T-cell (primary cell): ENCODE measurements at places on chromosomes 6 and 20. TPM values are rescaled to one million over a fixed set of nuclear protein-coding genes. Genes with fewer than 3 reads are reported as not detected.

- H3K4me3 ChIP-seq = no peak overlapping the region
- no peak overlapping the region for H3K27ac ChIP-seq
- no peak for DNase-seq
- H3K27me3 ChIP-seq = peaks cover 38% of the 10 kb centered on the region
- no peaks in the 10 kb centered on the region for H3K36me3 ChIP-seq
- H3K4me1 ChIP-seq = no peaks in the 10 kb centered on the region
These were observed 10.2 kb downstream of the VSX1 start for GRCh38 chr20:25071734-25072133.

- no peaks in the 10 kb centered on the region for H3K27me3 ChIP-seq
- no peak for DNase-seq
- H3K36me3 ChIP-seq = no peaks in the 10 kb centered on the region
- H3K4me3 ChIP-seq = no peak overlapping the region
These were observed 149.0 kb downstream of the HACE1 start for GRCh38 chr6:104710543-104711335.

- DNase-seq = no peak
- H3K27ac ChIP-seq = no peak overlapping the region
- H3K27me3 ChIP-seq = no peaks in the 10 kb centered on the region
- no peaks in the 10 kb centered on the region for H3K4me1 ChIP-seq
These were observed 1383.8 kb upstream of the MAP3K7 start for GRCh38 chr6:91970700-91971099.

DNA sequence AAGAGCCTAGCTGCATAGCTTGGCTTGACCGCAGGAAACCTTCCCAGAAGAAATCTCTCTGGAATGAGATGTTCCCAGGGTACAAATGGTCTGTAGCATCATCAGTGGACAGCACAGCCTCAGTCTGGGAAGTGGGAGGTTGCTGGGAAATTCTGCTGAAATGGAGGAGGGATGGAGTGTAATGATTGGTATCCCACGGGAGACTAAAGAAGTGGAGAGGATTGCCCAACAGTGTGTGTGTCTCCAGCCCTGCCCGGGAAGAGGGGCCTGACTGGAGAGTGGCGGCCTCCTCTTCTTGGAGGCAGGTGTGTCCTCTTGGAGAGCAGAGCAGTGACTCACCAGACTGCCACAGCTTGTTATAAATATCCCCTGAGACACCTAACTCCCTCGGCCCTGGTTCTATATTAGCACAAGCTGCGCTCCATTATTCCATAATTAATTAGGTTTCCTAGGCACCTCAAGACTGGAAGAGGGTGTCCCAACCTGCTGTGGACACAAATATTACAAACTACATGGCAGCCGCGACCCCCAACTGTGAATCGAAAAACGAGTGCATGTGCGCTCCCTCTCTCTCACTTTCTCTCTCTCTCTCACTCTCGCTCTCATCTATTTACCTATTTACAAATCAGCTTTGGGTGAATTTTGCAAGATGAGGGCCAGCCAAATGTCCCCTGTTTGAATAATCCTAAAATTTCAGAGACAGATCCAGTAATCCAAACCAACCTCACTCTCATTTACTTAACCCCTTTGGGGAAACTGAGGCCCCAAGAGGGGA is 68.8 kb downstream of the FGD2 start:
- H3K4me1 ChIP-seq = no peaks in the 10 kb centered on the region
- DNase-seq = no peak
- H3K27me3 ChIP-seq = peaks cover 5% of the 10 kb centered on the region
- no peaks in the 10 kb centered on the region for H3K36me3 ChIP-seq
- H3K27ac ChIP-seq = no peak overlapping the region

DNA sequence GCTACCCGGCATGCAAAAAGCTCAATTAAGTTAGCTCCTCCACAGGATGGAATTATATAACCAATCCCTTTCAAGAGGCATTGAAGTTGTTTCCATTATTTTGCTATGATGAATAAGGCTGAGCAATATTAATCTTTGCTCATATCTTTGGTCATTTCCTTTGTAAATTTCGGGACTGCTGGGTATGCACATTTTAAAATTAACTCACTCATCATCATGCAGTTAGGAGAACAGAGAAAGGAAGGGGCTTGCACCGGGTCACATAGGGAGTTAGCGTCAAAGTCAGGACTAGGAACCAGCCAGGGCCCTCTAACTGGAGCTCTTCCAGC is 430 bp upstream of the FAM110A start:
- H3K27me3 ChIP-seq = no peaks in the 10 kb centered on the region
- peaks cover 35% of the 10 kb centered on the region for H3K4me1 ChIP-seq
- H3K4me3 ChIP-seq = peak overlapping the region; percentile 57

DNA sequence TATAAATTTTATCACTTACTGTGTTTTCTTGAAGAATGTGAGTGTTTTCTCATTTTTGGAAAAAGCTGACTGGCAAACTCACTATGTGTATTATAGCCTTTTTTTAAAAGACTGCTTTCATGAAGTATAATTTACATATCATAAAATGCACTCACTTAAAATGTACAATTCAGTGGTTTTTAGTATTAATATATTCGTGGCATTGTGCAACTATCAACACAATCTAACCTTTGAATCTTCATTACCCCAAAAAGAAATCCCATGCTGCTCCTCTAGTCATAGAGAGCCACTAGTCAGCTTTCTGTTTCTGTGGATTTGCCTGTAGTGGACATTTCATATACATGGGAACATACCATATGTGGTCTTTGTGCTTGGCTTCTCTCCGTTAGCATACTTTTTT is 143.8 kb downstream of the PLCB4 start:
- no peaks in the 10 kb centered on the region for H3K36me3 ChIP-seq
- no peaks in the 10 kb centered on the region for H3K4me1 ChIP-seq
- DNase-seq = no peak
- H3K27me3 ChIP-seq = no peaks in the 10 kb centered on the region
- H3K4me3 ChIP-seq = no peak overlapping the region

- no peak overlapping the region for H3K4me3 ChIP-seq
- peaks cover 4% of the 10 kb centered on the region for H3K27me3 ChIP-seq
- DNase-seq = no peak
- H3K4me1 ChIP-seq = no peaks in the 10 kb centered on the region
- no peak overlapping the region for H3K27ac ChIP-seq
These were observed 45.9 kb upstream of the ZNFX1 start for GRCh38 chr20:49323622-49324238.

DNA sequence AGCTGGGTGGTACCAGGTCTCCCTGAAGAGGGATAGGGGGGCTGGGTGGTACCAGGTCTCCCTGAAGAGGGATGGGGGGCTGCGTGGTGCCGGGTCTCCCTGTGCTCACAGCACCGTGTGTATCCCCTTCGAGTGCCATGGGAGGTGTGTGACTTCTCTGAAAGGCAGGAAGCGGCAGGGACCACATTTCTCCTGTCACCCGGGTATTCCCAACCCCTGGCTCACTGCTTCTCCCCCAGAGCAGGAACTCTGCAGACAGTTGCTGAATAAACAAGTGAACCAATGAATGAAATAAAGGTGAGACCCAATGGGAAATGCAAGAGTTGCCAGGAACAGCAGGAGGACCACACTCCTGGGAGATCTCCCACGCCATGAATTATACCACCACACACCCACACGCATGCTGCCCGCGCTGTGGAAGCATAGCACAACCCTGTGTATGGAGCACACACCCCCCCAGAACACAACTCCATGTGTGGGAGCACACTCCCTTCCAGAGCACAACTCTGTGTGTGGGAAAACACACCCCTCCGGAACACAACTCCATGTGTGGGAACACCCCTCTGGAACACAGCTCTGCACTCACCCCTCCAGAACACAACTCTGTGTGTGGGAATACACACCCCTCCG is 50.7 kb downstream of the RNASET2 start:
- H3K4me3 ChIP-seq = no peak overlapping the region
- no peaks in the 10 kb centered on the region for H3K27me3 ChIP-seq
- DNase-seq = no peak
- peaks cover 18% of the 10 kb centered on the region for H3K4me1 ChIP-seq

- H3K36me3 ChIP-seq = peaks cover 17% of the 10 kb centered on the region
- no peaks in the 10 kb centered on the region for H3K27me3 ChIP-seq
- H3K4me1 ChIP-seq = peaks cover 3% of the 10 kb centered on the region
- no peak overlapping the region for H3K4me3 ChIP-seq
- no peak for DNase-seq
- H3K27ac ChIP-seq = no peak overlapping the region
These were observed 113.6 kb downstream of the RPP40 start for GRCh38 chr6:4890191-4890590.

DNA sequence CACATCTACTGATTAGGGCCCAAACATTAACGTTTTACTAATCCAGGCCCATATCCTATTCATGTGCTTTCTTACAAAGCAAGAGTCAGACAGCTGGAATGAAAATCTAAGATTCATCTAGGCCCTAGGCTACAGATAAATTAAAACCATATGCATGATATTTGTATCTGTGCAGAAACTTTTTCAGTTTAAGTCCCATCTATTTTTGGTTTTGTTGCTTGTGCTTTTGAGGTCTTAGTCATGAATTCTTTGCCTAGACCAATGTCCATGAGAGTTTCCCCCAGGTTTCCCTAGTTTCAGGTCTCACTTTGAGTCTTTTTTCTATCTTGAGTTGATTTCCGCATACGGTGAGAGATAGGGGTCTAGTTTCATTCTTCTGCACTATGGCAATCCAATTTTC is 20.2 kb downstream of the ADNP start:
- no peaks in the 10 kb centered on the region for H3K36me3 ChIP-seq
- peaks cover 31% of the 10 kb centered on the region for H3K4me1 ChIP-seq
- H3K27ac ChIP-seq = no peak overlapping the region
- H3K4me3 ChIP-seq = no peak overlapping the region
- no peaks in the 10 kb centered on the region for H3K27me3 ChIP-seq
- no peak for DNase-seq

DNA sequence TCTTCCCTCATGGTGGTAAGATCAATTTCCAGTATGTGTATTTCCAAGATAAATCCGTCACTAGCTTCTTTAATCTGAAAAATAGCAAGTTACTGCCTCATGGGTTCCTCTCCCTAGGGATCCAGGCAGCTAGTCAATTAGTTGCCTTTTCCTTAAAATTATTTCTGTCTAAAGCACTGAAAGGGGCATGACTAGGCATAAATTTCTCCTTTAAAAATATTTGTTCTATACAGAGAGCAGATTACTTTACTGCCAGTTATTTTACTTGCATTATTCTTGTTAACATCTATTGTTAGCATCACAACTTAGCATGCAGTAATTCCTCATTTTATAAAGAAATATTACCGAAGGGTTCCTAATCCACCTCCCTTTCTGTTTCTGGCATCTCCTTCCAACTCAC is 1.4 kb downstream of the MTCL3 start:
- peaks cover 35% of the 10 kb centered on the region for H3K4me1 ChIP-seq
- H3K36me3 ChIP-seq = no peaks in the 10 kb centered on the region
- H3K27ac ChIP-seq = no peak overlapping the region
- H3K27me3 ChIP-seq = peaks cover 17% of the 10 kb centered on the region

DNA sequence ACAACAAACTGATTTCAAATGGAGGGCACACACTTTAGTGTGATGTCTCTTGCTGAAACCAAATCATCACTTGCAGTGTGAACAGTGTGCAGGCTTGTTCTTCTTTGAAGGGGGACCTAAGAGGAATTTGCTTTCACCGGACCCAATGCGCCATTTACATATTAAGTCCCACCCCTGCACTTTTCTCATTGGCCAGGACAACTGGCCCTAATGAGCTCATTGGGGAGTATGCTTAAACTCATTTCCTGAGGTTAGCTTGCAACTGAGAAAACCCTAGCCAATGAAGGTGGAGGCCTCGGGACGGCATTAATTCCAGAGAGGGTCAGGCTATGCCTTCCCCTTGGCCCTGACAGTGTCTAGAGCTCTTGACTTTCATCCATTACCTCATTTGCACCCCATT is 58.7 kb downstream of the VEGFA start:
- H3K27ac ChIP-seq = no peak overlapping the region
- peaks cover 5% of the 10 kb centered on the region for H3K4me1 ChIP-seq
- H3K4me3 ChIP-seq = no peak overlapping the region

GRCh38 chr6:148968771-148969602 is 222.2 kb downstream of the UST start:
- no peaks in the 10 kb centered on the region for H3K27me3 ChIP-seq
- peaks cover 7% of the 10 kb centered on the region for H3K4me1 ChIP-seq
- no peak overlapping the region for H3K27ac ChIP-seq
- no peaks in the 10 kb centered on the region for H3K36me3 ChIP-seq
- DNase-seq = no peak

GRCh38 chr6:206264-206663 is 86.0 kb upstream of the DUSP22 start:
- H3K36me3 ChIP-seq = no peaks in the 10 kb centered on the region
- DNase-seq = no peak
- H3K27me3 ChIP-seq = no peaks in the 10 kb centered on the region
- H3K27ac ChIP-seq = no peak overlapping the region
- H3K4me1 ChIP-seq = peaks cover 22% of the 10 kb centered on the region
- no peak overlapping the region for H3K4me3 ChIP-seq

- H3K27me3 ChIP-seq = peaks cover 16% of the 10 kb centered on the region
- DNase-seq = no peak
- H3K4me1 ChIP-seq = no peaks in the 10 kb centered on the region
- H3K4me3 ChIP-seq = no peak overlapping the region
These were observed 293.5 kb upstream of the MOCS1 start for GRCh38 chr6:40227735-40228134.

DNA sequence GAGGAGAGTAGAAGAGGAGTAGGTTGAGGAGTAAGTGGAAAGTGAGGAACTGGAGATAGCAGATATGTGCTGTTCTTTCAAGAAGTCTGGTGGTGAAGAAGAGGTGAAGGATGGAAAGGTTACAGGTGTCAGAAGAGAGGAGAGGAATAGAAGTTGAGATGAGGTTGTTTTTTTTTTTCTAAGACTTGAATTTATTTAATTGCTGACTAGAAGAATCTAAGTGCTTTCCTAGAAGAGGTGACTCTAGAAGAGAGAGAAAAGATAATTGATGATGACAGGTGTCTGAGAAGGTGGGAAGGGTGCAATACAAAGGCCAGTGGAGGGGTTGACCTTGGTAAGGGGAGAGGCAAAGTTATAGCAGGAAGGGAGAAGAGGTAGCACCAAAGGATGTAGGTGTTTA is 25.6 kb downstream of the NDUFAF5 start:
- H3K36me3 ChIP-seq = peaks cover 75% of the 10 kb centered on the region
- H3K4me3 ChIP-seq = no peak overlapping the region
- H3K4me1 ChIP-seq = no peaks in the 10 kb centered on the region
- DNase-seq = no peak

GRCh38 chr6:163092876-163093275 is 321.6 kb upstream of the QKI start:
- no peak overlapping the region for H3K27ac ChIP-seq
- no peak overlapping the region for H3K4me3 ChIP-seq
- H3K36me3 ChIP-seq = no peaks in the 10 kb centered on the region
- H3K4me1 ChIP-seq = no peaks in the 10 kb centered on the region

The CYP21A2 gene
- total RNA-seq = 0.43 TPM

The MOCS3 gene
- 7.6 TPM for total RNA-seq

The RNF182 gene
- not detected for total RNA-seq

The FGD2 gene
- 3.0 TPM for total RNA-seq

The SGK2 gene
- total RNA-seq = 0.73 TPM

The FOXA2 gene
- total RNA-seq = not detected

The MAN1A1 gene
- total RNA-seq = 13.6 TPM

The ZNF165 gene
- 0.82 TPM for total RNA-seq

The EDN1 gene
- 0.44 TPM for total RNA-seq

The CSE1L gene
- 41.7 TPM for total RNA-seq

The PLCB4 gene
- total RNA-seq = 0.07 TPM

The C6orf58 gene
- not detected for total RNA-seq

The C20orf141 gene
- not detected for total RNA-seq

The TP53TG5 gene
- 0.16 TPM for total RNA-seq

The PBOV1 gene
- not detected for total RNA-seq

The WFDC12 gene
- not detected for total RNA-seq
